ENCODE measurements at places on chromosomes 16 and 17.

- DNase-seq = no peak
Measured at GRCh38 chr17:64278614-64279013, 15.6 kb upstream of the TEX2 start.

GRCh38 chr16:24204150-24204665 is 51.9 kb upstream of the CACNG3 start:
- no peak for DNase-seq

DNA sequence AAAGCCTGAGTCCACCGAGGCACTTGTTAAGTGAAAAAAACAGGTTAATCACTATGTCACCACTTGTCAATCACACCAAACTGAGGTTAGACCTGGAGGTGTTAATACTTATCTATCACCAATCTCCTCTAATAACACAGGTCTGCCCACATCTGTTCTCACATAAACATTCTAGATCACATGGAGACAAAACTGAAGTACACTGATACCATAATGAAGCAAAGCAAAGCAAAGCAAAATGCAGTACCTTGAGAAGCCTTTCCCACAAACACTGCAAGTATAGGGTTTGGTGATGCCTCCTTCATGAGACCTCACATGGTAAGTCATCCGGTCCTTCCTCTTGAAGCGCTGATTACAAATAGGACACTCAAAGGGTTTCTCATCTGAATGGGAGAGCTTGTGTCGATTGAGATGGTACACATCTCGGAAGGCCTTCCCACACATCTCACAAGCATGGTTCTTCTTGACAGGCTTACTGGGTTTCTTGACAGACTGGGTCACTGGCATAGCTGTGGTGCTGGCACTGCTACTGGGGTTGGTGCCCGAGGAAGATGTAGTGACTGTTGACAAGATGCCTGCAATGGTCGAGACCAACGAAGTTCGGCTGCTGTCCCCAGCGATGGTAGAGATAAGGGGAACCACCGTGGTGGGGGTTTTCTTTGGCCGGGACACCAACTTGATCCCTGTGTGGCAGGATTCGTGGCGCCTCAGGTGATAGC is 5.4 kb downstream of the VEZF1 start:
- no peak for DNase-seq

- no peak for DNase-seq
Measured at GRCh38 chr16:82860071-82860470, 233.3 kb downstream of the CDH13 start.

DNA sequence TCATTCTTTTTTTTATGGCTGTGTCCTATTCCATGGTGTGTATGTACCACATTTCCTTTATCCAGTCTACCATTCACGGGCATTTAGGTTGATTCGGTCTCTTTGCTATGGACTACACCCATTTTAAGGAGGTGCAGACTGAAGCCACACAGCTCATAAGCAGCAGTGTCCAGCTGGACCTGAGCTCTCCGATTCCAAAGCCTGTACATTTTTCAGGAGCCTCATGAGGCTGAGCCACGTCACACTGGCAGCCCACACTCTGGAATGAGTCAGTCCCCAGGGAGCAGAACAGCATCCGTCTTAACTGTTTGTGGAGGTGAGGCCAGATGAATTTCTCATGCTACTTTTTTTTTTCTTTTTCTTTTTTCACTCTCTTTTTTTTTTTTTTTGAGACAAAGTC is 116.1 kb downstream of the C16orf95 start:
- no peak for DNase-seq

DNA sequence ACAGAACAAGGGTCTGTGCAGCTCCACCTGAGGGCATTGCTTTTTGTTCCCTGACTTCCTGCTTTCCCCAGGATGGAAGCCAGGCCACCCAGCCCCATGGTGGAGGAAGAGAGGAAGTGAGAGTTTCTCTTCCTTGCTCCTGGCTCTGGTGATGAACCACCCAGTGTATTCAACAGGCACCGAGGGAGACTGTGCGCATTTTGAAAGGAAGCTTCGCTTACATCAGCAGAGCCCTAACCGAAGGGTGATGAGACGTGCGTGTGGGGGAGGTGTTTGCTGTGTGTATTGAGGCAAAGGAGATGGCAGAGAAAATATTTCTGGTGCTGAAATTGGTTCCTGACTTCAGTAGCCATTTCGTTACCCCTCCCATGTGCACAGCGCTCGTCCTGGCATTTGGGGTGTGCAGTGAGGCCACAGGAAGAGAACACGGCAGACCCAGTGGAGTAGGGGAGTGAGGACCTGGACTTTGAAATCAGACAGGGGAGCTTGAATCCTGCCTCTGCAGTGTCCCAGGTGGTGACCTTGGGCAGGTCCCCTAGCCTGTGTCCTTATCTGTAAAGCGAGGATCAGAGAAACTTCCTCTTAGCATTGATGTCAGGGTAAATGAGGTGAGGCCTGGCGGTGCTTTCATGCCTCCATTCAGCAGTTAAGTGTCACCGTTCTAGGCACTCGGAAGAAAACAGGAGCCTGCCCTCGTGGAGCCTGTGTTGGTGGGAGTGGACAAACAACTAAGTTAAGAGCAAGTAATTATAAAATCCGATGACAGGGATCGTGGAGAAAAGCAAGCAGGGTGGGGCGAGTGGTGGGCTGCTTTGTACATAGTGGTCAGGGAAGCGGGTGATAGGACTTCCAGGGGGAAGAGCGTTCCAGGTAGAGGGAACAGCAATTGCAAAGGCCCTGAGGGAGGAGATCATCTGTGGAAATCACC is 7.4 kb downstream of the CMIP start:
- DNase-seq = no peak
